ENCODE measurements at places on chromosomes 3 and 15. TPM values are rescaled to one million over a fixed set of nuclear protein-coding genes. Genes with fewer than 3 reads are reported as not detected.

POLQ gene
- 5.9 TPM for total RNA-seq

TRPM7 gene
- total RNA-seq = 23.7 TPM

TIPIN gene
- total RNA-seq = 23.5 TPM

PLA2G4B gene
- total RNA-seq = 0.78 TPM

CPNE4 gene
- total RNA-seq = 4.9 TPM

PLA2G4F gene
- total RNA-seq = not detected

PRR20G gene
- 1.6 TPM for total RNA-seq

GUCA1C gene
- total RNA-seq = not detected

DPPA4 gene
- total RNA-seq = not detected

FSIP1 gene
- total RNA-seq = 0.70 TPM

SLC9C1 gene
- not detected for total RNA-seq

P2RY12 gene
- not detected for total RNA-seq

EIF4E3 gene
- total RNA-seq = 3.8 TPM

SLC12A1 gene
- total RNA-seq = not detected

MEX3B gene
- 4.2 TPM for total RNA-seq

CD80 gene
- total RNA-seq = not detected

OXTR gene
- 10.5 TPM for total RNA-seq

TEX9 gene
- 4.7 TPM for total RNA-seq

STXBP5L gene
- not detected for total RNA-seq

IP6K1 gene
- 21.8 TPM for total RNA-seq

OXSR1 gene
- 35.7 TPM for total RNA-seq

FHIT gene
- total RNA-seq = 0.72 TPM

EPHA3 gene
- total RNA-seq = not detected

CCR3 gene
- not detected for total RNA-seq

RPL29 gene
- 1,353 TPM for total RNA-seq

TYRO3 gene
- total RNA-seq = 13.4 TPM

TRIM71 gene
- total RNA-seq = not detected

CNTN3 gene
- not detected for total RNA-seq

RGMA gene
- total RNA-seq = 0.56 TPM

PP2D1 gene
- total RNA-seq = not detected

CEP19 gene
- total RNA-seq = 2.6 TPM

TPRG1 gene
- total RNA-seq = 0.14 TPM

ZKSCAN7 gene
- total RNA-seq = not detected

FBXW12 gene
- not detected for total RNA-seq

PPARG gene
- 41.4 TPM for total RNA-seq

AP3B2 gene
- total RNA-seq = 1.0 TPM

FAM3D gene
- not detected for total RNA-seq

ANKRD34C gene
- not detected for total RNA-seq

TMEM266 gene
- 0.14 TPM for total RNA-seq

SPTBN5 gene
- 0.25 TPM for total RNA-seq

CHRM5 gene
- total RNA-seq = not detected

C2CD4A gene
- 0.17 TPM for total RNA-seq

LMOD3 gene
- not detected for total RNA-seq

ZNF106 gene
- total RNA-seq = 7.2 TPM

DUOXA2 gene
- total RNA-seq = not detected

TMEM62 gene
- total RNA-seq = 9.1 TPM
